ENCODE measurements at places on chromosomes 3 and 15.

DNA sequence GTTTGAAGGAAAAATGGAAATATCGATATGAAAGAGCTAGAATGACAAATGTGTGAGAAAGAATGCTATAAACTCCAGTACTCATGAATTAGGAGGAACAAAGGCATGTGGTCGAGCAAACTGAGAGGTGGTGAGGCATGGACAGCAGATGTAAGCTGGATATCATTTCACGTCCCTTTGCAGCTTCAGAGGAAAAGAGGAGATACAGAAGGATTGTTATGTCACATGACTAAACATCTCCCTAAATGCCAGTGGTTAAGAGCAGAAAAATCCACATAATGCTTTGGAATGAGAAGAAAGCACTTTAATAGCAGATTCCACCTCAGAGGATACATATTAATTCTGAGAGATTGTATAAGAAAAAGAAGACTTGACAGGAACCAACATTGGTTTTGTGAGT, 248.7 kb downstream of the ZIC4 start:
- DNase-seq, result no peak

- DNase-seq, result no peak
Measured at GRCh38 chr3:61414456-61414855, 146.9 kb upstream of the PTPRG start.

GRCh38 chr3:40765884-40766283, 241.1 kb downstream of the ZNF621 start:
- DNase-seq, result no peak

DNA sequence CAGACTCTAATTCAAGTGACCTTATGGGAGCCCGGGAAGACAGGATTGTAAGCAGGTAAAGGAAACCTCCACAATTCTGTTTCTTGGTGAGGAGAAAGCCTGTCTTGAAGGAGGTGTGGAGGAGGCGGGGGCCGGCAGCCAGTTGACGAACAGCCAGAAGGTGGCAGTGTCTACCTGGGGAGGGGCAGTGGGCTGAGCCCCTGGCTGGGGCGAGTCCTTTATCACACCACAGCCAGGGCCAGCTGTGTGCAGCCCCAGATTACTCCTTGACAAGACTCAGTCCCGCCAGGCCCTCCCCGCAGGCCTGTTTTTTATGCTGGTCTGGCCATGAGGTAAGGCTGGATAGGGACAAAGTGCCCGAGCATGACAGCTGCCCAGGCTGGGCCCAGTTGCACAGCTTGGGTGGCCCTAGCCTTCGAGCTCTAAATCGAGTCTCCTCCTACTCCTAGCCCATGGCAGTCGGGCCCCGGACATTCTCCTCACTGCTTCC, 40.9 kb upstream of the IDH2 start:
- DNase-seq, result peak; percentile 77

DNA sequence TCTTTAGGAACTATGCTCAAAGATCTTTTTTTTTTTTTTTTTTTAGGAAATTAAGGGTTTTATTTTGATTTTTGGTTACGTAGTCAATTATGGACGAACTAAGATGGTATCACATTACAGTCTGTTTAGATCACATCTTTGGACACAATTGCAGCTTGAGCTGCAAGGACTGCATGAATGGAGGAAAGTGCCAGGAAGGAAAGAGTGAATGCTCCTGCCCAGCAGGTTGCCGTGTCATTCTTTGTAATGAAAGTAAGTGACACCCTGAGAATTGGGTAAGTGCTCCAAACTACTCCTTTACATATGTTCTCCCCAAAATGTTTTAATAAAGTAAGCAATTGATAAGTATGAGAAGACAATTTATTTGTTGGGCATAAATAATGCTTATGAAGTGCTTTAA, 716.5 kb upstream of the GOLIM4 start:
- DNase-seq, result no peak

DNA sequence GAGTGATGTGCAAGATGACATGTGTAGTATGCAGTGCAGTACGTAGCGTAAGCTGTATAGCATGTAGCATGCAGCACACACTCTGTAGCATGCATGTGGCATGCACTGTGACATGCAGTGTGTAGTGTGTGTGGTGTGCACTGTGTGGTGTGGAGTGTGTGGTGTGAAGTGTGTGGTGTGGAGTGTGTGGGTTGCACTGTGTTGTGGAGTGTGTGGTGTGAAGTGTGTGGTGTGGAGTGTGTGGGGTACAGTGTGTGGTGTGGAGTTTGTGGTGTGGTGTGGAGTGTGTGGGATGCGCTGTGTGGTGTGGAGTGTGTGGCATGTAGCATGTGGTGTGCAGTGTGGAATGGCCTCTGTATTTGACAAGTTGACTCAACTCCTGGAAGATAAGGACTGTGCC, 39.2 kb downstream of the ROPN1B start:
- no peak for DNase-seq

DNA sequence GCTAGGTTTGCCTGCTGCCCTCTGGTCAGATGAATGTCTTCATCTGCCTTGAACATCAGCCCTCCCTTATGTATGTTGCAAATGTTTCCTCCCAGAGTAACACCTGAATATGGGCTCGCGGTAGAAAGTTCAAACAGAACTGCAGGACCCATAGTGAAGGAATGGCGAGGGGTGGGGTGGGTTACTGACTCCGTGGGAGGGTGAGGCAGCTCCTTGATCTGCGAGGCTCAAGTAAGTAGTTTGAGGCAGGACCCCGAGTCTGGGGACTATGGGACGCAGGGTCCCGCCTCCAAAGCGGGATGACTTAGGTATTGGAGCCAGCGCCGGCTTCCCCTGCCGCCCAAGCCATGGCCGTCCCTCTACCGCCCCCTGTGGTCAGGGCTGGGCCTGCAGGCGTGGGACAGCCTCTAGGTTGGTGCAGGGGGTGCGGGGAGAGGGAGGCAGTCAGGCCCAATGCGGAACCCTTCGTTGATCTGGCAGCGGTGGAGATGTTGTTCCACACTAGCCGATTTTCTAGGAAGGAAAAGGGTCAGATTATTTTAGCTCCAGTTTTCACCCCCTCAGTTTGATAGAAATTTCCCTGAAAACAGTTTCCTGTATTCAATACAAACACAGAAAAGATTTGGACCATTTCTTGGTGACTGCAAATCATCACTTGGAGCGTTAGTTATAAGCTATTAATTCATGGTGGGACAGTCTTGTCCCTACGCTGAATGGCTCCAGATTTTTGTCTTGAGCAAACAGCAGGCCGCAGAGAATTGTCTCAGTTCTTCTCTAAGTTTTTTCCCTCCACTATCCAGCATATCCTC, 72.3 kb downstream of the CORO2B start:
- peak; percentile 66 for DNase-seq

DNA sequence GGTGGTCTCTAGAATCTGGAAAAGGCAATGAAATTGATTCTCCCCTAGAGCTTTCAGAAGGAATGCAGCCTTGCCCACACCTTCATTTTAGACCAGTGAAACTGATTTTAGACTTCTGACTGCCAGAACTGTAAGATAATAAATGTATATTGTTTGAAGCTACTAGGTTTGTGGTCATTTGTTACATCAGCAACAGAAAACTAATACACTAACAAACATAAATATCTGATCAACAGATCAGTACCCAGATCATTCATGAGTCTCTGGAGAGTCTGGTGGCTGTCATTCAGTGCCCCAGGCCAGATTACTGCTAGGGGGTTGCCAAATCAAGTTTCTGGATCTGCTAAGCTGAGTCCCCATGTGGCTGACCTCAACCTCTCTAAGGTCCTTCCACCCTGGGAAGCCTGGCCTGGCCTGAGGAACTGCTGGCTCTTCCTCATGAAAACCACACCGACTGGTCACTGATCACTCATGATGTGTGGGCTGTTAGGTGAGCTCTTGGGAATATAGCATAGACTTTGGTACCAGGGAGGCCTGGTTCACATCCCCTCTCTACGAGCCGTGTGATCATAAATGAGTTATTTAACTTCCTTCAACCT, 11.1 kb upstream of the LACTB start:
- no peak for DNase-seq

- DNase-seq, result no peak
Measured at GRCh38 chr15:38059665-38060064, 125.2 kb downstream of the TMCO5A start.

GRCh38 chr3:2774481-2775249, 335.5 kb downstream of the IL5RA start:
- DNase-seq, result no peak

DNA sequence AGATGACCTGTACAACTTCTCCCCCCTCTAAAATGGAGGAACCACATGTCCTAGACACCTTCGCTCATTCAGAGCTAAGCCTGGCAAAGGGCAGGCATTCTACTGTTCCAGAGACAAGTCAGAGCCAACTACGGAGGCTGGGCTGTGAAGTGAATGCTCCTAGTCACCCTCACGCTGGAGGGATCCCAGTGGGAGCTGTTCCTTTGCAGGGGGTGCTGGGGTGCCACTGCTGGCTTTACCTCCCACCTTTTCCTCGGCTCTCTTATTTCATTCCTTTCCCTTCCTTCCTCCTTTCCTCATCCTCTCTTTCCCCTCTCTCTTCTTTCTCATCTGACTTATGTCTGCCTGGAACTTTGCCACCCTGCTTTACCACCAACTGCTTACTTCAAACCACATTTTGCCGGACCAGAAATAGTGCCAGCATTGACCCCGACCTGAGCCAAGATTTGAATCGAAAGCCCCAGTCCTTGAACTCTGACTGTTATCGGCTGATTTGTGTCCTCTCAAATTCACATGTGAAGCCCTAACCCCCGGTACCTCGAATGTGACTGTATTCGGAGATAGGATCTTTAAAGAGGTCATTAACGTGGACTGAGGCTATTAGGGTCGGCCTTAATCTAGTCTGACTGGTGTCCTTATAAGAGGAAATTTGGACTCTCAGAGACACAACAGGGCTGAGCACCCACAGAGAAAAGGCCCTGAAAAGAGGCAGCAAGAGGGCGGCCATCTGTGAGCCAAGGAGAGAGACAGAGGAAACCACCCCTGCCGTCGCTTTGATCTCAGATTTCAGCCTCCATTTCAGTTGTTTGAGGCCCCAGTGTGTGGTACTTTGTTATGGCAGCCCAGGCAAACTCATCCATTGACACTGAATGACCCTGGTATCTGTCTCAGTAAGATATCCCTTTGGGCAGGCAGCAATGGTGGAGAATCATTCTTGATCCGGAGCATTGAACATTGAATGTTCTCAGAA, 31.3 kb upstream of the TBC1D21 start:
- DNase-seq, result no peak

GRCh38 chr15:22872936-22873701, 34.7 kb downstream of the NIPA2 start:
- DNase-seq, result no peak

GRCh38 chr15:54979964-54980363, 216.8 kb downstream of the RSL24D1 start:
- DNase-seq, result no peak

- DNase-seq, result no peak
Measured at GRCh38 chr3:192229866-192230265, 497.5 kb downstream of the FGF12 start.

GRCh38 chr3:116056280-116056679, 389.0 kb downstream of the LSAMP start:
- no peak for DNase-seq

DNA sequence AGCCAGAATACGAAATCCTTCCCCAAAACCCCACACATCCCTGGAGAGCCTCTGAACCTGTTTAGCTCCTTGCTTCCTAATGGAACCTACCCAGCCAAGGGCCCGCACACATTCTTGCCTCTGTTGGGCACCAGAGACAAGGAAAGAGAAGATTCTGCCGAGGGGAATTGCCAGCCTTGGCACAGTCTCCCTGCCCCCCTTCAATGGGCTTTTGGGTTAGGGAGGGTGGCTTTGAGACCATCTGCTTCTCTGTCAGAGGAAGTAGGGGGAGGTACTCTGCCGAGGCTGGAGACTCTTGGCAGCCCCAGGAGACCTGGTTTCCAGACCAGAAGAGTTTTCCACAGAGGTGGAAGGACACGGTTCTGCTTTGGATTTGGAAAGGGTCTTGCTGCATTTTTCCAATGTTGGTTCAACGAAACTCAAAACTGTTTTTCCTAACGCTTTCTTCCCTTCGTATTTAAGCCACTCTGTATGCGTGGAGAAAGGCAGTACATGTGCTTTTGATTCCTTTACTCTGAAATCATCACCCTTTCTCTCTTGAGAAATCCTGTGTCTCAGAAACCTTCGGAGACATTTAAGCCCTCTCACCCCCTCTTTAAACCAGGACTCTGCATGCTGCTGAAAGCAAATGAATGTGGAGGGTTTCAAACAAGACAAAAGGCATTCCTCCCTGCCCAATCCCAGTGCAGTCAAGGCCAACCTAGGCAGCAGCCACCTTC, 78.8 kb upstream of the PRR23C start:
- no peak for DNase-seq

- DNase-seq, result peak; percentile 69
Measured at GRCh38 chr3:53254509-53255422, 1.1 kb downstream of the TKT start.

DNA sequence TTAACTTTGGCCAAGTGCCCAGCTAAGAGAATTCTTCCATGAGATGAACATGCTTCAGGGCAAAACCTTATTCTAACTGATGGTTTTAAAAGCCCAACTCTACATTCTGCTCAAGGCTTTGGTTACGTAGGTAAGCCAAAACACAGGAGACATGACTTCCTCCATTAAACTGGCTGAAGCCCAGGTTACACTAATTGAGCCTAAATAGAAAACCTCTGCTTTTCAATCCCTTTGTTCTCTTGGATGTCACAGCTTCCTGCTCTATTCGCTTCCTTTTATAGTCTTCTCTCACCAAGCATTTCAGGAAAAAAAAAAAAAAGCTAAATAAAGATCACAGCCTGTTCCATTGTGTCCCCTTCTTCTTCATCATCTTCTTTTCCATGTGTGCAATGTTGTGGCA, 420.4 kb downstream of the TIGIT start:
- no peak for DNase-seq

GRCh38 chr3:129548104-129548965, 5.4 kb downstream of the H1-8 start:
- no peak for DNase-seq

DNA sequence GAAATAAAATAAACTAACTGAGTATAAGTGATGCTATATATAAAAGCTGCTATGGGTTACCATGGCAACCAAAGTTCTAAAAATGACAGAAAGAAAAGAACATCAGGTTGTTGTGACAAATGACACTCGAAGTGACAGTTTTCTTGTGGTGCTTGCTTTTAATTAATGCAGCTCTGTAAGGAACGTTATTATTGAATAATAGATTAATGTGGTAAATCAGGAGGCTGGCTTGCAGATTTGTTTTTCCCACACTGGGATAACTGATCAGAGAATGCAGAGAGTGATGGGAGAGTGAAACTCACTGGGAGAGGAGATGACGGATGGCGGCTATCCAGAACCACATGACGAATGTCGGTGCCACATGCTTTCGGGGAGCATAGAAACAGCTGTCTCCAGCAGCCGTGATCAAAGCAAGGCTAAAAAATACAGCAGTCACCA, 207.0 kb upstream of the ATP10A start:
- DNase-seq, result no peak

Measured in femur (tissue), 1 donor.